ENCODE measurements at places on chromosomes 16 and 17. TPM values are rescaled to one million over a fixed set of nuclear protein-coding genes. Genes with fewer than 3 reads are reported as not detected.

- no peak for DNase-seq
Measured at GRCh38 chr17:38672788-38673706, 1.7 kb downstream of the EPOP start.

DNA sequence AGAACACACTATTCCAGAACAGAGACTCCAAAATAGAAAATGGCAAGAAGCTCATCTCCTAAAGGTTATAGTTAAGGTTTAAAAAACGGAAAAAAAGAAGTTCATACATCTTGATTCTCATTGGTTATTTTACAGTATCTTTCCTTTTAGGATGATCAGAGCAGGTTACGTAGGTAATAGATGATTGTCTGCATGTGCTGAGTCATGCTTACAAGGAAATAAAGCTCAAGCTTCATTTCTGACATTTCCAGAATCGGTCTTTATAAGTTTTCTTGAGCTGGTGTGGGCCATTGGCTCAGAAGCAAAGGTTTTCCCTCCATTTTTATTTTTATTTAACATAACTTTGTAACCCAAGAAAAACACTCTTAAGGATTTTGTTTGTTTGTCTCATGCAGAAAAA, 1030.3 kb upstream of the CDH8 start:
- no peak for DNase-seq

DNA sequence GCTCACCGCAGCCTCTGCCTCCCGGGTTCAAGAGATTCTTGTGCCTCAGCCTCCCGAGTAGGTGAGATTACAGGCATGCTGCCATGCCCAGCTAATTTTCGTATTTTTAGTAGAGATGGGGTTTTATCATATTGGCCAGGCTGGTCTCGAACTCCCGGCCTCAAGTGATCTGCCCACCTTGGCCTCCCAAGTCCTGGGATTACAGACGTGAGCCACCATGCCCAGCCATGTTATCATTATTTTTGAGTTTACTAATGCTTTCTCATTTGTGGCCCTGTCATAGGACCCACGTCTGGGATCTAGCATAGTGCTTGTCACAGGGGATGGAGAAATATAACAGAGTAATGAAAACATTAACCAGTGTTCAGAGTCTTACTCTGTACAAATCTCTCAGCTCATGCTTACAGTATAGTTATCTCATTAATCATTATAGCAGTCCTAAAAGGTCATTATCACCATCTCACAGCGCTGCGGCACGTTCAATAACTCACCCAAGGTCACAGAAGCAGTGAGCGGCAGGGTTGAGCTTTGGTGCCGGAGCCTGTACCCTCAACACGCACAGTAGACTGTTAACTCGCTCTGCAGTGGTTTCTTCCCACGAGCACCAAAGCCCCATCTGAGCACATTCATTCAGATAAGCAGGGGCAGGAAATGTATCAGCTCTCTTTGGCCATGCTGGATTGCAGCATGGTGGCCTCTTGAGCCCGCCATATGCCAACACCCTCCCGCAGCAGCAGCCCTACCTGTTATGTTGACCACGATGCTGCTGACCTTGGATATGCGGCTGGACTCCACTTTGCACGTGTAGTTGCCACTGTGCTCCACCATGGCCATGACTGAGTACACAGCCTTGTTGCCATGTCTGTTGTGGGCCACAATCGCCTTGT, 21.4 kb downstream of the PECAM1 start:
- no peak for DNase-seq

DNA sequence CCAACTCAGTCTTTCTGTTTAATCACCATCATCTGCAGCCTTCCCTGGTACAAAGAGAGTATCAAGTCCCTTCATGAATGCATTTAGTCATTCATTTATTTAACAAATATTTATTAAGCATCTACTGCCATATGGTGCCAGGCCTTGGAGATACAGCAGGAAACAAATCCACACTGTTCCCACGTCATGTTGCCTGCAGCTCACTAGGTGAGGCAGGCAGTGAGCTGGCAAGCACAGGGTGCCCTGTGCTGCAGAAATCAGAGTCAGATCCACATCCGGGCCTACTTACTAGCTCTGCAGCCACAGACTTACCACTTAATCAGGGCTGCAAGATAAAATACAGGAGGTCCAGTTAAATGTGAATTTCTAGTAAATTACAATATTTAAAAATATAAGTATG, 38.5 kb upstream of the CES5A start:
- DNase-seq = no peak

DNA sequence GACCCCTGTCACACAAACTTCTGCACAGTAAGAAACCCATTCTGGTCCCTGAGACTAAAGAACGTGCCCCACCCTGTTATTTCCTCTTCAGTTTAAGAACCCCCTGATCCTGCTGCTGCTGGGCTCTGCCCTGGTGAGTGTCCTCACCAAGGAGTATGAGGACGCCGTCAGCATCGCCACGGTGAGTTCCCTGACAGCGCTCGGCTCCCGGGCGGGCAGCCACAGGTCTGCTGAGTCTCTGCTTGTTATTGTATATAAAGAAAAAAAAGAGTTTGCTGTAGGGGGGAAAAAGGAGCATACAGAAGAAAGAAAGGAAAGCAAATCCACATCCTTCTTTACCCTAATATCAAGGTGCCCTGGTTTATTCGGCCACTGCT, 40.0 kb downstream of the ATP2C2 start:
- DNase-seq = no peak

GRCh38 chr16:165539-166374, at the start of gene HBM:
Gene HBM (plus strand): TSS chr16:165978. CDS start chr16:165998, 20 bp downstream.
- DNase-seq = no peak

DNA sequence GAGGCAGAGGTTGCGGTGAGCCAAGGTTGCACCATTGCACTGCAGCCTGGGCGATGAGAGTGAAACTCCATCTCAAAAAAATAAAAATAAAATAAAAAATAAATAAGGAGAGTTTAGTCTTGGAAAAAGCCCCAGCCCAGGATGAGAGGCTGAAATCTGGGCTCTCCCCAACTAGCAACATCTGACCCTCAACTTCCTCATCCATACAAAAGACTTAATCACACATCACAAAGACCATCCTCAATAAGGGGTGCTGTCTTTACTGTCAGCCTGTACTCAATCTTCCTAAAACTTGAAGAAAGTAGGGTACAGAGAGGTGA, 11.4 kb upstream of the SLC4A1 start:
- DNase-seq = no peak

DNA sequence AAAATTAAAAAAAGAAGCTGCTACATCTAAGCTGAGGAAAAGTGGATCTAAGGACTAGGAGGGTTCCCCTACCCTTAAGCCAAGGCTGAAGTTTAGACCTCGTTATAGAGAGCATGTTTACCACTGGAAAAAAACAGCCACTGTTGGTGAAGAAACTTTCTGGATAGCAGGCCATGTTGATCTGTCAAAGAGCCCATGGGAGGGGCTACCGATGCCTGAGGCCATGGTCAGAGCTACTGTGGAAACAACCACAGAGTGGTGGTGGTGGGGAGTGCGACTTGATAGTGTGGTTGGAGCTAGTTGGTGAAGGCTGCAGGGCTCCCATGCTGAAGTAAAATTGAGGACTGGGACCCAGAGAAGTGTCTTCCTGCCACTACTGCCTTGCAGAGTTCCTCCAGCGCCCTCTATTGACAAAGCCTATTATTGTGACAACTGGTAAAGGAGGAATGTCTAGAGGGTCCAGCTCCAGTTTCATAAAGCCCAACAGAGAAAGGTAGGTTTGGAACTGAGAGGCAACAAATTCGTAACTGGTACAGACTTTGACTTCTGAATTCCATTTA, 12.7 kb upstream of the FAM20A start:
- peak; percentile 63 for DNase-seq

- no peak for DNase-seq
Measured at GRCh38 chr16:87047221-87048037, 269.8 kb downstream of the C16orf95 start.

- no peak for DNase-seq
Measured at GRCh38 chr17:73187203-73187769, 5.6 kb upstream of the COG1 start.

- DNase-seq = no peak
Measured at GRCh38 chr16:4987580-4988374, 29.6 kb downstream of the SEC14L5 start.

DNA sequence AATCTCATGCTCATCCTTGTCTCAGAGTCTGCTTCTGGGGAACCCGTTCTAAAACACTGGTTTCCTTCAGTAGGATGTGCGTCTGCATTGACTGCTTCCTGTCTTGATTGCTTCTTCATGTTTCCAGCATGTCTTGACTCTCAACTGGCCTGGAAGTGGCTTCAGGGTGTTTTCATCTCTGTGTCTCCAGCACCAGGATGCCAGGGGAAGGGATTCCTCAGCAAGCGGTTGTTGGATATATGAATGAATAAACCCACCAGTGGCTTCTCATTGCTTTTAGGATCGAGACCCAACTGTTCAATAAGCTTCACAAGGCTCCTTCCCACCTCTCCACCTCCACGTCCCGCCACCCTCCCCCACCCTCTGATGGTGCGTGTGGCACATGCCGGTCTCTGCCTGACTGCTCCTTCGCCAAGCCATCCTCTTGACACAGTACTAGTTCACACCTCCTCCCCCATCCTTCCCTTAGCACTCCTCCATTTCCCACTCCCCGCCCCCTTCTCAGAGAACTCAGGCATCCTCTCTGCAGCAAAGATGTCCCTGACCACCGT, 14.1 kb upstream of the TNS4 start:
- no peak for DNase-seq

GRCh38 chr17:81053041-81053970, 18.4 kb downstream of the BAIAP2 start:
- no peak for DNase-seq

DNA sequence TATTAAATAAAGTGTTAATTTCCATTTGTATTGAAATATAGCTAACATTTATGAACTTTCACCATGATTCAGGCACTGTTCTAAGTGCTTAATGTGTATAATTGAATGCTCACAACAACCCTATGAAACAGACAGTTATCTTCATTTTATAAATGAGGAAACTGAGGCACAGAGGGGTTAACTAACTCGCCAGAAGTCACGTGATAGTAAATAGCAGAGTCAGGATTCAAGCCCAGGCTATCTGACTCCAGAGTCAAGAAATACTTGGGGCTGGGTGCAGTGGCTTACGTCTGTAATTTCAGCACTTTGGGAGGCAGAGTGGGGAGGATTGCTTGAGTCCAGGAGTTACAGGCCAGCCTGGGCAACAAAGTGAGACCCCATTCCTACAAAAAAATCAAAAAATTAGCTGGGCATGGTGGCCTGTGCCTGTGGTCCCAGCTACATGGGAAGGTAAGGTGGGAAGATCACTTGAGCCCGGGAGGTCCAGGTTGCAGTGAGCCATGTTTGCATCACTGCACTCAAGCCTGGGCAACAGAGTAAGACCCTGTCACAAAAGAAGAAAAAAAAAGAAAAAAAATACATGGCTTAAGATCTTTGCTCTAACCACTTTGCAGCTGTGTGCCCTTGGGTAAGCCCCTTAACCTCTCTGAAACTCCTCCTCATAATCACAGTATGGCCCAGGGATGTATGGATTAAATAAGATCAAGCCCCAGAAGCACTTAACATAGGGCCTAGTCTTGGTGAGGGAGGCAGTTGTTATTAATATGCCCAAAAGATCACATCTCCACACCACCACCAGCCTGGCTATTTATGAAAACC, 29.0 kb downstream of the WSB1 start:
- no peak for DNase-seq

GRCh38 chr16:70472786-70473433, 18.5 kb downstream of the FCSK start:
- DNase-seq = no peak

- DNase-seq = peak; percentile 98
Measured at GRCh38 chr17:7252176-7253043, at the start of gene ELP5. Gene ELP5 (plus strand): TSS chr17:7252215. CDS start chr17:7252551, 336 bp downstream.

Gene DNASE1L2
- 1.0 TPM for total RNA-seq

Gene TPSD1
- total RNA-seq = 7.0 TPM
